ENCODE measurements at places on chromosomes 3 and 15.
A peak's percentile ranks its signal among the peaks of the same experiment; 100 is the strongest.

DNA sequence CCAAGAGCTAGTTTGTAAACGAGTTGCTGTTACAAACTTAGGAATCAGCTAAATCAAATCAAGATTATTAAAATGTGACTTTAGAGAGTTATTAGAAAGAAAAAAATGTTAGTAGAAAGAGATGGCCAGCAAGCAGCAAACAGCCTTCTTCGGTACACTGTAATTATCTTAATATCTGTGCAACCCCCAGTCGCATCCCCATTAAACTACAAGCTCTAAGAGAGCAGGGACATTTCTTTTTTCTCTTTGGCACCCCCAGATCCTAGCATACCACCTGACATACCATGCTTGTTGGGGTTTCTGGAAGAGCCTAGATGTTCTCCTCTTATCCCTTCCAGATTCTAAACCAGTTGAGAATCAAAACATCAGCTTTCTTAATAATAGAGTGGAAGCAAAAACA is 45.1 kb upstream of the LIPC start:
- DNase-seq: no peak

DNA sequence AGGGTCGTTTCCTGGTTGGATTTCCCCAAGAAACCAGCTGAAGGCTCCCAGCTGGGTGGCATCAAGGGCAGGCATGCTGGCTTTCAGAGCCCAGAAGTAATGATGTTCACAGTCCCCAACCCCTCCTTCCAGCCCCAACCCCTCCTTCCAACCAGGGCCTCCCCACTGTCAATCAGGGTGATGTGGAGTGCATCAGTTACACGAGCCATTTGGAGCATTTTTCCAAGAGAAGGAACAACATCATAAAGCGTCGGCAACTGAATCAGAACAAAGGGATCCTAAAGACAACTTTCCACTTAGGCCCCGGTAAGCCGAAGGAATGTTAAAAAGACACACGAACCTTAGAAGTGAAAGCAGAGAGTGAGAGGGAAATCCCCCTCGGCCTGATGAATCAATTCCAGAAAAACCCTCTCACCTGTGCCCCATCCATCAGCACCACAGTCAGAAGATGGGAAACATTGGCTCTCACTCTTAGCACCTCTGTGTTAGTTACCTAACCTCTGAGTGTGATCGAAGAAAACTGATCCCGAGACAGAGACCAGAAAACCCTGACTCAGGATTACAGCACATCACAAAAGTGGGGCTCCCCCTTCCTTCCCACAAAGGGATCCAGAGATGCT is 101.2 kb upstream of the WNT5A start:
- no peak for DNase-seq

GRCh38 chr3:138593488-138594149 is 441 bp downstream of the CEP70 start:
- no peak for DNase-seq

DNA sequence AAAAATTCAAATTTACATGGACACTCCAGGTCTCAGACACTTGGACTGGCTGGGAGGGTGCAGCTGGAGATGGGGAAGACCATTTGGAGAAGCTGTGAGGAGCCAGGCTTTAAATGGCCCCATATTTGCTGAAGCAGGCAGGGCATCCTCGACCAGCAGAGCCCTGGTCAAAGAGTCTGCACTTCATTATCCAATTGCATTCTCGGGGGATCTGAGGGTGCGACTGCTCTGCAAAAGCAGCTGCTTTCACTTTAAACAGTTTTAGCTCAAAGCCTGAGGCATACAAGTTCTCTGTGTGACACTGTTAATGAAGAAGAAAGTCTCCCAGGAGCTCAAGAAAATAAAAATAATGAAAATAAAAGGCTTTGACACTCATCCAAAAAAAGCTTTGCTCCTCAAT is 98.0 kb upstream of the SLC25A36 start:
- DNase-seq: no peak

GRCh38 chr15:73273181-73274002 is 95.4 kb downstream of the HCN4 start:
- DNase-seq: peak; percentile 70

- no peak for DNase-seq
Measured at GRCh38 chr3:159301961-159302360, 500.1 kb downstream of the MFSD1 start.

DNA sequence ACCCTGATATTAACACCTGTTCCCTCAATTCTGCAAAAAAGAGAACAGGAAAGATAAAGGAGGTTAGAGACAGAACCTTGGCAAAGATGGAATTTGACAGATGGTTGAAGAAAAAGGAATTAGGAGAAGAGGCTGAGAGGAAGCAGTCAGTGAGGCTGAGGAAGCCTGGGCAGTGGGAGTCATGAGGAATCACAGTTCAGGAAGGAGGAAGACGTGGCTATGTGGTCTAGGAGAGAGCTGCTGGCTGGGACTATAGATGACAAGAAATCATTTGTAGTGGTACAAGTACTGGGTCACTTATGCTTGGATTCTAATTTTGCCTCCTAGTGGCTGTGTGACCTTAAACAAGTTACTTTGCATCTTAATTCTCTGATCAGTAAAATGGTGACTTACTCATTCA is 49.0 kb downstream of the LARS2 start:
- peak; percentile 43 for DNase-seq

Data from dermis blood vessel endothelial cell (primary cell).